ENCODE measurements at places on chromosomes 1 and 21.
A peak's percentile ranks its signal among the peaks of the same experiment; 100 is the strongest.

DNA sequence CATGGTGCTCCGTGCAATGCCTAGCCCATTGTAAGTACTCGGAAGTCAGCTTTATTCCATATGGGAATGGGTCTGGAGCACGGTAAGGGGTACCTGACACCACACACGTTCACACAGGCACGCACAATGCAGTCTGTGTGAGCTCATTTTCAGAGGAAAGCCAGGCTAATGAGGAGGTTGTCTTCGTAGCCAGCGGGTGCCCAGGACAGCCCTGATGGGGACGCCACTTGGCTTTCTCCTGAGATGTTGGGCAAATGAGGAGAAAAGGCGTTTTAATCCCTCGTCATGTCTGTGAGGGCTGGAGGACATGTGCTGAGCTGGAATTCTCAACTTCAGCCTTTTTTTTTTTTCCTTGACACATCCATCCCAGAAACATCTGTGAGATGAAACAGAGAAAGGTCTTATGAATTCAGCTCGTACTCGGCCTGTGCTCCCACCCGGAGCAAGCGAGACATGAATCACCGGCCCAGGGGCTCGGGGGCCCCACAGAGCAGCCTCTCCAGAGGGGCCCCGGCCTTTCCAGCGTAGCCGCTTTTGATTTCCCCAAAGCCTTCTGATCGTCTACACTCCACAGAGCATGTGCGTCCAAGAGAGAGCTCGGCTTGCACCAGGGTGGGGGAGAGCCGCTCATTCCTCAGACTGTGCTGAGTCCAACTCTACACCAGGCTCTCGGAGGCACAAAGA lies 125.1 kb downstream of the EPHB2 start:
- DNase-seq, result no peak

DNA sequence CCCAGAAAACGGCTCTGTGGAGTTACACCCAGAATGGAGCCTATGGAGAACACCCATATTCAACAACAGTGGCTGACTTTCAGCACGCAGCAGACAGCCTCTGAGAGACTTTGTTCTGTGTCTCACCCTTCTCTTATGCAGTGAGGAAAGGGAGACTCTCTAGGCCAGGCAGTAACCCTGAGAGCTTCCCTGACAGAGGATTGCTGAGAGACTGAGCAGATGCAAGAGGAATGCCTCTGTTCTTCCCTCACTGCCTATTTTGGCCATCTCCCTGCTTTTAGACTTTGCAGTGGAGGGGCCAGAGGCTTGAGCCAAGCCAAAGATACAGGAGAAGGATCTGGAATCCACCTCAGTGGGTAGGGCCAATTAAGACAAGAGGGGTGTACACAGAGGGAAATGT lies 41.8 kb upstream of the SLC16A1 start:
- no peak for DNase-seq

DNA sequence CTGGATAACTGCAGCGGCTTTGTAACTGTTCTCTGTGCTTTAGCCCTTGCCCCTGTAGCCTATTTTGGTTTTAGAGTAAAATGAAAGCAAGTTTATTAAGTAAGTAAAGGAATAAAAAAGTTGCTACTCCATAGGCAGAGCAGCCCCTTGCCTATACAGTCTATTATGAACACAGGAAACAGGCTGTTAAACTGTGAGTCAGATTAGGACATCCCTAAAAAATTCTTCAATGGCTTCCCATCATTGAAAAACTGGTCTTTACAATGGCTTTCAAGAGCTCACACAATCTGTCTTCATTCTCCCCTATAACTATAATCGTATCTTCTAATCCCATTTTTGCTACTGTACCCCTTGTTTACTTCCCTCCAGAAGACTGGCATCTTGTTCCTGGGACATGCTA lies 43.0 kb downstream of the ATG4C start:
- no peak for DNase-seq

GRCh38 chr1:208681878-208682663 lies 437.9 kb upstream of the PLXNA2 start:
- DNase-seq, result no peak

DNA sequence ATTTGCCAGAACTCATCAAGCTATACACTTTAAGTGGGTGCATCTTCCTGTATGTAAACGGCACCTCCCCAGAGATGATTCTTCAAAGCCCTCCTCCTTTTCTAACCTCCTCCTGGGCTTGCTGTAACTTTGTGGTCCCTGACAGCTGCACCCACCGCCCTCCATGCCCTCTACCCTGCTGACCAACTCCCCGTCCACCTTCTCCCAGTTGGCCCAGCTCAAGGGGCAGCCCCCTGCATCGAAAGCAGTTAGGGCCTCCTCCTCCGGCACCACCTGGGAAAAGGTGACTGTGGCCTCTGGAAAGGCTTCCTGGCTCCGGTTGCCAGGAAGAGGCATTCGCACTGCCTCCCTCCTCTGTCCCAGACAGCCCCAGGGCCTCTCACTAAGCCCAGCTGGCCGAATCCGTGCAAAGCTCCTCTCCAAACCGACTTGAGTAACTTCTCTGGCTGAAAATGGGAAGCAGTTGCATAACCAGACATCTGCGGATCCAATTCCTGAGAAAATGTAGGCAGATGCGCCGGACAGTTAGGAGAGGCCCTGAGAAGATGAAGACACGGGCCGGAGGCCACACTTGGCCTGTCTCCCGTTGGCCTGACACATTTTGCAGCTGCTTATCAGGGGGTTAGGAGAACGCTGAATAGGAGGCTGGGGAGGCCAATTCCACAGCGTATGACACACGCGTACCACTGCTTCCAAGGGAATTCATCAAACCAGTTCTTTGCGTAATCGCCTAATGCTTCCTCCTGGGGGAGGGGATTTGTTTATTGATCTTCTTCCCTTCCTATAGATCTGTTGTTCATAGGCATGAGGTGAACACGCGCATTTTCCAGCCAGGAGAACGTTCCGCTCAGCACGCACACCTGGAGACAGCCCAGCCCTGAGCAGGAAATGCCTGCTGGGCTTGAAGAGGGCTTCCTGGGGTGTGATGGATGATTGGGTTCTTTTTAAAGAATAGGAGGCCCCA lies 48.7 kb upstream of the COL6A2 start:
- no peak for DNase-seq

GRCh38 chr1:115296981-115297380 lies 41.1 kb downstream of the NGF start:
- no peak for DNase-seq

- no peak for DNase-seq
These were observed 7.1 kb upstream of the MATN1 start for GRCh38 chr1:30730346-30731108.

GRCh38 chr1:198620218-198620617 lies 18.6 kb upstream of the PTPRC start:
- DNase-seq, result no peak

GRCh38 chr1:40153073-40153770 lies 8.0 kb upstream of the RLF start:
- peak; percentile 27 for DNase-seq

GRCh38 chr1:8022395-8023286 lies 3.5 kb downstream of the ERRFI1 start:
- no peak for DNase-seq

- peak; percentile 77 for DNase-seq
These were observed 18.1 kb downstream of the KNCN start for GRCh38 chr1:46533179-46533864.

GRCh38 chr1:17658837-17659236 lies 96.3 kb upstream of the ACTL8 start:
- no peak for DNase-seq

GRCh38 chr1:248828845-248829244 lies 3.1 kb upstream of the SH3BP5L start:
- peak; percentile 53 for DNase-seq

DNA sequence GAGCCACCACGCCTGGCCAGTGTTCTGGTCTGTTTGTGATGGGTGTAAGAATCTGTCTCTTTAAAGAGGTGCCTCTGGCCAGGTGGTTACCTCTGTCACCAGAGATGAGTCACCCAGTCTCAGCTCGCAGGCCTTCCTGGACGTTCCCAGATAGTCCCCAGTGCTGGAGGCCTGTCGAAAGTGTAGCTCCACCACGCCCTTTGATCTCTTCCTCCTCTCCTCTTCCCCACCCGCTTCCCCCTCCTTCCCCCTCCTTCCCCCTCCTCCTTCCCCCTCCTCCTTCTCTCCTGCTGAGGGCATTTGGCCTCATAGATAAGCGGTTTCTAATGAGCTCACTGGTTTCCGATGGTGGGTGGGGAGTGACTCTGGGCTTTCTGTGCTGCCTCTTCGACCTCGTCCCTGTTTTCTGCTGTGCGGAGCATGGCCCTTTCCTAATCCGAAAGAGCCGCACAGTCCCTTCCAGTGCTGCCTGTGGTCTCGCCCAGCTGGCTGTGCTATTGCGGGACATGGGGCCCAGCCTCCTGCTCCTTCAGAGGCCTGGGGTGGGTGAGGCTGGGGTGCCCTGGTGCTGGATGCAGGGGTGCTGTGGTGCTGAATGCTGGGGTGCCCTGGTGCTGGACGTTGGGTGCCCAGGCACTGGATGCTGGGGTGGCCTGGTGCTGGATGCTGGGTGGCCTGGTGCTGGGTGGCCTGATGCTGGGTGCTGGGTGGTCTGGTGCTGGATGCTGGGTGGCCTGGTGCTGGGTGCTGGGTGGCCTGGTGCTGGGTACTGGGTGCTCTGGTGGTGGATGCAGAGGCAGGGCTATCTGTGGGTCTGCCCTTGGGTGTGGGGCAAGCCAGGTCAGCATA lies 19.2 kb downstream of the AGPAT3 start:
- DNase-seq, result peak; percentile 49

DNA sequence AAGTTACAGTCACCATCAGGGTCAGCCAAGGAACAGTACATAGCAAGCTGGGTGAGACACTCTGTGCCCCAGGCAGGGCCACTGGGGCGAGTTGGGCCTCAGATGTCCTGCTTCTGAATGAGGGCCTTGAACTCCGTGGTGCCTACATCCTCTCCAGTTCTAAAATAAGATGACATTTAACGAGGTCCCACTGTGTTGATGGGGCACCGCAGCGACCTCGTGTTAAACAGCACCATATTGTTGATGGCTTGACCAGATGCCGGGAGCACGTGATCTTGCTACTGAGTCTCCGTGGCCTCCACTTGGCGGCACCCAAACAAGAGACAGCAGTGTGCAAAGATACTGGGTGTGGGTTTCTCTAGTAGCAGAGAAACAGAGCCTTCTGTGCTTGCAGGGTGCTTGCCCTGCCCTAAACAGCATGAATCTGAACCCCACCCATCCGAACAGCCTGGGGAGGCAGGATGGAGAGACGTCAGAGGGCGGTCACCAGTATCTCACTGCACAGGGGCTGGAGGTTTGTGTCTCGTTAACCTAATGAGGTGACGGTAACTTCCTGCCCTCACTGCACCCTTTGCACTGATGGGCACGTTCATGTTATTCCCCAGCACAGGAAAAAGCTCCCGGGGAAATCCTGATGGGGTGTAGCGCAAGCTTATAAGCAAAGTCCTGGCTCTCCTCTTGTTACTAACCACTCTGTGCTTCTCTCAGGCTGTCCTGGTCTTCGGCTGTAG lies 324.4 kb downstream of the AJAP1 start:
- no peak for DNase-seq

DNA sequence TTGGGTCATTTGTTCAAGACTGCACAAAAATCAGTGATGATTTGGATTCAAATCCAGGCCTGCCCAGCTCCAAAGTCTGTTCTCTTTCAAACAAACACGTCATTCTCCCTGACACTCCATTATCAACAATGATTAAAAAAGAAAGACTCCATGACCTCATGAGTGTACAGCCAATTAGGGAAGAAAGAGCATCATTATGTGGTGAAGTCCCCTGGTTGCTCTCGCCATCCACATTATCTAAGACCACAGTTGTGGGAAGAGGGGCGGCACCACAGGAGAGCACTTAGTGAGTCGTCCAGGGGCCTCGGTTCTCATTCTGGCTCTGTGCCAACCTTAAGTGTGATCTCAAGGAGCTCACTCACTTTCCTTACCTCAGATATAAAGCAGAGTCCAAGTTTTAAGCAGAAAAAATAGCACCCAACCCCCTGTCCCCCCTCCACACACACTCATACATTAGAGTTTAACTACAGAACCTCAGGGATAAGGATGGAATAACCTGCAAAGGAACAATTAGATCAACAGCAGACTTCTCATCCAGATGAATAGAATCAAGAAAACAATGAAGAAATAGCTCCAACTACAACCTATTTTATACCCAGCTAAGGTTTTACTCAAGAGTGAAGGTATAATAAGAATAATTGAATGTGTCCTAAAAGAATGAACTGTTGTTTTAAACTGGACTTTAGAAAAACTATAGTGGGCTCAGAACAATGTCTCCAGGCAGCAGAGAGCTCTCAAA lies 47.8 kb downstream of the COL6A1 start:
- no peak for DNase-seq

- no peak for DNase-seq
These were observed at the start of gene KRTAP11-1 for GRCh38 chr21:30881480-30881879. KRTAP11-1 (minus strand) TSS chr21:30881580; CDS start chr21:30881524, 56 bp downstream.

DNA sequence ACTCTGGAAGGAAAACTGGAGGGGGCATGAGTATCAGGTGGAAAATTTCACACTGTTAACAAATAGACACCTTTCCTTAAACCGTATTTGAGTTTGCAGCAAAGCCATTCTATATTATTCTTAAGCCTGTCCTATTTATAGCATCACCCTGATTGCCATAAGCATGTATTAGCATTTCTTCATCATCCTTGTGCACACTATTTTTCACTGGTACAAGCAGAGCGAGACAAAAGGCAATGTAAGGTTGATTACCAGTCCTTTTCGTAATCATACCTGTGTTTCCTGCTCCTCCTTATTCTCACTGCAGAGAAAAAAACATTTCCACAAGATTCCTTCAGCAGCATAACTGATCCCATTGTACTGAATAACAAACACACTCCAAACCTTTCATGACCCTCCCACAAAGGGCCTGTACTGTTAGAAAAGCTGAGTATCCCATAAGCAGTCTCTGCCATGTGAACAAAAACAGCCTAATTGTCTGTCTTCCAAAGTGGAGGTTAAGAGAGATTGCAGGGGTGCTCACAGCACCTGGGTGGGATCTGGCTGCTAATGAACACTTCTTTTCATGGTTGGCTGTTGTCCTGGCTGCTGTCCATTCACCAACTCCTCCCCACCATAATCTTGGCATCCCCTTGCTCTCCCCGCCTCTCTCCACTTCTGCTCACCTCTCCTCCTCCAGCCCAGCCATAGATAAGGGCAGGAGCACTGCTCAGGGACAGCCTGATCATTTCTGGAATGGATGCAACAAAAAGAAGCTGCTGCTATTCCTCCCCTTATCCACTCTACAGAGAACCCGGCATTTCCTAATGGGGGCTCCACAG lies 30.4 kb downstream of the VTCN1 start:
- no peak for DNase-seq

DNA sequence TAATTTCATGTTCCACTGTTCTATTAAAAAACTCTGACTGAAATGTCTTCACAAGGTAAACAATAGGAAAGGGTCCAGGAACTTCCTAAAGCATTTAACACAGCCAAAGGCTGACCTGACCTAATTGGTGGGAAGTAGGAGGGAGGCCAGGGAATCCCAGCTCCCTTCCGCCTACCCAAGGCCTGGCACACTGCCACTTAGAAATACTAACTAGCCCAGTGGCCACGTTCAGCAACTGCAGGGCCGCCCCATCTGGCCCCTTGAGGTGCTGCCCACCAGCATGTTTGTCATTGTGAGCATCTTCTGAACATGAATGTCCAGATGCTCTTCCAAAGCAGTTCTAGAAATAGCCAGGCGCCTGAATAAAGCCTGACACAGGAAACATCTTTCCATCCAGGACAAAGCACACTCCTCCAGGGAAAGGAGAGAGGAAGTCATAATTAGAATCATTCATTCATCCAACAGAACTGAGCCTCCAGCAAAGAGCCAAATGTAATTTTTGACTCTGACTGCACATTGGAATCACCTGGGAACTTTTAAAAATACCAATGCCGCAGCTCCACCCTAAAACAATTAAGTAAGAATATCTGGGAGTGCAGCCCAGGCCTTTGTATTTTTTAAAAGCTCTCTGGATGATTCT lies 44.6 kb upstream of the BCL9 start:
- peak; percentile 44 for DNase-seq
